ENCODE measurements at places on chromosomes 4 and X.

GRCh38 chr4:86664959-86665358 is 70.8 kb downstream of the PTPN13 start:
- no peak for DNase-seq

DNA sequence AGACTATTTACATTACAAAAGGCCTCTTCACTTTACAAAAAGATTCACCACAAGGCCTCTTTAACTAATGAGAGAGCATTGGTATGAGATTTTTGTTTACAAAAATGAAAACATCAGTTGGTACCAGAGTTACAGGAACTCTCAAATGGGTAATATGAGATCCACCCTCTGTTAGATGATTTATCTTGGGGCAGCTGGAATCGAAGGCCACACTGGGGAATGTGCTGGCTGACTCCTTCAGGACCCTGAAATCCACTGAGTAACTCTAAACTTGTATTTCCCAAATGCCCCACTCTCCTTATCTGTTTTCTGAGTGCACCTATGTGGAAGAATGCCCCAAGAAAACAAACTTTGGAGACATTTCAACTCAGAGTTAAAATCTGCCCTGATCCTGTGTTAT is 232.9 kb upstream of the F9 start:
- DNase-seq, result no peak

GRCh38 chrX:9882669-9883446 is 84.3 kb upstream of the CLDN34 start:
- no peak for DNase-seq

- DNase-seq, result no peak
Observed at GRCh38 chr4:53638919-53639318, 47.6 kb upstream of the LNX1 start.

GRCh38 chr4:18041114-18041513 is 19.6 kb upstream of the LCORL start:
- no peak for DNase-seq

Measured in activated CD4-positive, alpha-beta T cell treated with anti-CD3 and anti-CD28 coated beads, Interleukin-2, amount 10 ng/mL, durations not matched to agents 24 days and 14 days (primary cell).